ENCODE measurements at places on chromosomes 4 and X.

DNA sequence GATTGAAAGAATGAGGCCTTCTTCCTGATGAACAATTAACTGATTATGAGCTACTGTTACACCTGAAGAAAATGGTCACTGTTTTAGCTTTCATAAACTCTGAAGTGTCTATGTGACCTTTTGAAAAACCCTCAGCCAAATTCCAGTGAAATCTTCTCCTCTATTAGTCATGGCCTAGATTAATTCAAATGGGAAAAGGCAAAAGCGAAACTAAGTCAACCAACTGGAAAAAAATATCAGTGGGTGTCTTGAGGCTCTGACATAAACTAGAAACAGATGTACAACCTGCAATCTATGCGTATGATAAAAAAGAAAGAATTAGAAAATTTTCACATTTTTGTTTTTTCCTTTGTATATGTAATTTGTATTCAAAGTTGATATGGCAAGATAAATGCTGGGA, 169.4 kb upstream of the BANK1 start:
- DNase-seq = no peak

- DNase-seq = no peak
These were observed 1028.3 kb downstream of the DMD start for GRCh38 chrX:32183066-32183465.

DNA sequence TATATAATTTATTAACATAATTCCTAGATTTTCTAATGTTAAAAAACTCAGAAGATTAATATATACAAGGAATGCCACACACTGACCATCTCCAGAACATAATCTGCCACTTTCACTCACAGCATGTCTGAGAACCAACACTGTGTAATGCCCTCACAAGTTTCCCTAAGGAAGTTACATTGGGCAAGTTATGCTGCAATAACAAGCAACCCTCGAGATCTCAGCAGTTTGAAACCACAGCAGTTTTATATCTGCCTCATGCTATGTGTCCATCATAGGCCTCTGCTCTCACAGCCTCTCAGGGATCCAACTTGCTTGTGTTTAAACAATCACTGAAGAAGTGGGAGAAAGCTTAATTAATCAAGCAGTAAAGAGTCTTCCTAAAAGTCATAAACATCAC, 250.0 kb upstream of the SLC7A11 start:
- DNase-seq = no peak

- peak; percentile 46 for DNase-seq
These were observed 15.7 kb downstream of the FHL1 start for GRCh38 chrX:136162827-136163570.

GRCh38 chrX:109739625-109740432, 6.8 kb upstream of the ACSL4 start:
- DNase-seq = no peak

DNA sequence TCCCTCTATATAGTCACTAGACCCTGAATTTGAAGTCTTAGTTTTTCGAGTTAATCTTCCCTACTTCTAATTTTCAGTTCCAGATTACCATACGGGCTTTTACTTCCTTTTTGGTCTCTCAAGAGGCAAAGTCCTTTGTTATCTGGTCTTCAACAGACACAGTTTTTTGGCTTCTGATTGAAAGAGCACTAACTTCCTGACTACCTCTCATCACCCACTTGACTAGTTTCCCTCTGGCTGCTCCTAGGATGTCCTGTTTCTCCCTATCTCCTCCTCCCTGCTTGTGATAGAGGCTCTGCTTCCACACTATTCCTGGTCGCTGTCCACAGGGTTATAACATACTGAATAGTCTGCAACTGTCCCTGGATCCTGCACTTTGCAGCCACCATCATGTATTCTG, 16.7 kb upstream of the WDR44 start:
- DNase-seq = no peak

GRCh38 chrX:102155806-102156179, at the start of gene BEX5:
Gene BEX5, minus strand, starts transcription at chrX:102155977. Its CDS starts 1,712 bp downstream, at chrX:102154265.
- DNase-seq = peak; percentile 35

DNA sequence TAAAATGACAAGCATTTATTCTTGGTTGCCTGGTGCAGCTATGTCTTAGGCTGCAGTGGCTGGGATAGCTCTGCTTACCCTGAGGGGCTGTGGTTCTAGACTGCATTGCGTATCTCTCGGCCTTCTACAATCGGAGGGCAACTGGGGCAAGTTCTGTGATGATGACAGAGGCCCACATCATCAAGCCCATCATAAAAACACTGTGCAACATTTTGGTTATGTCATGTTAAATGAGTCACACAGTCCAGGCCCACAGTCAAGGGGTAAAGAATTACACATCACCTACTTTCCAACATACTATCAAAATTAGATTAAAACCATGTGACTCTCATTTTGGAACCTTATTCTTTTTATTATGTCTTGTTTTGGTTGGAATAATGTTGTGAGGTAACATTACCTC, 120.2 kb upstream of the GUCY1A1 start:
- DNase-seq = no peak

DNA sequence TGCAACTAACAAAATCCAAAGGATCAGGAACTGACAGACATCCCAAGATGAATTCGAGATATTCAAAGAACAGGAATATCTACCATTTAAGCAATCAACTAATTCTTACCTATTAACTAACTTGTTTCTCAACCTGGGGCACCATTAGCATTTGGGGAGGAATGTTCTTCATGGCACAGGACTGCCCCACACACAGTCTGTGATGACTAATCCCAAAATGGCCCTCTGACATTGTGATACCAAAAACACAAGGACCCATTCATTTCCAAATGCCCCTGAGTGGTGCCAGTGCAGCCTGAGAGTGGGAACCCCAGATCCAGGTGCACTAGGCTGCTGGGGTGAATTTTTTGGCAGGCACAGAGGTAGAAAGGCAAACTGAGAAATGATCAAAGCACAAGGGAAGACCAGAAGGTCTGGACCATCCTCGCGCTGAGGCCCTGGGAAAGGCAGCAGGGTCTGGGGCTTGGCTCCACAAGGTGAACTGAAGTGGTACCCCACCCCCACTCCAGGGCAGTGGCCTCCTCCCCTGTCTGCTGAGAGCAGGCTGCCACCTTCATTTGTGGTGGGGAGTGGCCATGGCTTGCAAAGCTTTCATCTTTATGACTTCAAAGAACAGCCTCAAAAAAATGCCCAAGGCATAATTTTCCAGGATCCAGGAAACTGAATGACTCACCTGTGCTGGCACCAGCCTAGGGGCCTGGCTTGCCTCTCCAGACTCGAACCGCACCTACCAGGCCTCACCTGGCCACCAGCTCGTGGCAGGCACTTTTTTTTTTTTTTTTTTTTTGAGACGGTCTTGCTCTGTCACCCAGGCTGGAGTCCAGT, 122.4 kb downstream of the BCOR start:
- DNase-seq = no peak

GRCh38 chr4:29553846-29554245, 1166.3 kb upstream of the PCDH7 start:
- DNase-seq = peak; percentile 7

GRCh38 chrX:12060489-12061260, 77.6 kb upstream of the FRMPD4 start:
- DNase-seq = no peak

GRCh38 chr4:148998719-148999118, 556.5 kb upstream of the NR3C2 start:
- peak; percentile 8 for DNase-seq

- DNase-seq = no peak
These were observed 166.9 kb upstream of the GK2 start for GRCh38 chr4:79574741-79575451.

- peak; percentile 40 for DNase-seq
These were observed 276.7 kb upstream of the KLF3 start for GRCh38 chr4:38387348-38387747.

DNA sequence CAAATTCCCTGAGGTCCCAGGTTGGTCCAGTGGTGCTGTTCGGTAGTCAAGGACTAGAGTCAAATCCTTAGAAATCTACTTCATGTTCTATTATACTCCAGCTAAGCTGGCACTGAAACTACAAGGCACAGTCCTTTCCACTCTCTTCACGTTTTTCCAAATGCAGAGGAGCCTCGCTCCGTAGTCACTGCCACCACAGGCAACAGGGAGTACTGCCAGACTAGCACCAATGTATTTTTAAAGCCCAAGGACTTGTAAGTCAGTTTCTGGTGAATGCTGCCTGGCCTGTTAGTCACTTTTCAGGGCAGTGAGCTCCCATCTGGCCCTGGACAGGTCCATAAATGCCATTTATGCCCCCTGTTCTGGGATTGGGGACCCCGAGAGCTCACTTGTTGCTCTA, 323.5 kb downstream of the FAM47A start:
- no peak for DNase-seq

DNA sequence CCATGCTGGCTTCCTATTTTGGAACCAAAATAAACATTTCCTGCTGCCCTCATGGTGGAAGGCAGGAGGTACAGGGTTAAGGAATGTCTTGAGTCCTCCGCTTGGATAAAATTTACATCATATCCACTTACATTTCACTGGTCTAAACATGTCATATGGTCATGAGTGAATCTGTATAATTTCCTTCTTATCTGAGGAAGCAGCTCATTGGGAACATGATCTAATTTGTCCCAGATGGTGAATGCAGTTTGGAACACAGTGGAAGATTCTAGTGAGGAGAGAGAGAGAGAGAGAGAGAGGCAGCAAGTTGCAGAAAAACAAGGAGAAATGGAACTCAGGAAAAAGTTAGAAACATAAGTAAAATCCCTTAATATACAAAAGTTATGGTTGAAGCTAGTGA, 46.8 kb downstream of the MXRA5 start:
- DNase-seq = no peak

DNA sequence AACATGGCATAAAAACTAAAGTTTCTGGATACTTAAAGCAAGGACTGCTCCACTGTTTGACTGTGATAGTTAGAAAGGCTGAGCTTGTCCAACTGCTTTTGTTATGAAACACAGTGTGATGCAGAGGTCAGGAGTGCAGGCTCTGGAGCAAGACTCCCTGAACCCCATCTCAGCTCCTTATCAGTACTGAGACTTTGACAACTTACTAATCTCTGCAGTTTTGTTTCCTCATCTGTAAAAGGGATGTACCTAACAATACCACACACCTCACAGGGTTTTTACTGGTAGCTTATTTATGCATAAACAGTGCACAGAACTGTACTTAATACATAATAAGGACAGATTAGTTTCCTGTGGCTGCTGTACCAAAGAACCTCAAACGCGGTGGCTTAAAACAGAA, 804.3 kb downstream of the FSTL5 start:
- DNase-seq = no peak

DNA sequence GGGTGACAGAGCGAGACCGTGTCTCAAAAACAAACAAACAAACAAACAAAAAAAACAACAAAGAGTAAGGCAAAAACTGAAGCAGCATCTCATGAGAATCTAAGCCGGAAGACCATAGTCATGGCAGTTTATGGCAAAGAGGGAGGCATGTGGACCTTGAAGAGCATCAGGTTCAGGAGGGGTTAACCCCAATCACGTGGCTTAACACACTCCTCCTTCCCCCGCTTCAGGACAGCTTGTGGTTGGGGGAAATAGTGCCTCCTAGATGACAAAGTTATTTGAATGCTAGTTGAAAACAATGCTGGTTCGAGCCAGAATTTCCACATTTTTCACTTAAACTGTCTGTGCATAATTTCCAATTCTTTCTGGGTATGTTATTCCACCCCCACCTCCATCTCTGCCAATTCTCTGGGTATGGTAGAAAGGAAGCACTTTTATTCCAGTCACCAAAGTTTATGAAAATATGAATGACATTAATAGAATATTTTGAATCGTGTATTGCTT, 11.7 kb upstream of the MAP7D3 start:
- peak; percentile 21 for DNase-seq

GRCh38 chr4:11698846-11699590, 270.3 kb upstream of the HS3ST1 start:
- DNase-seq = no peak
